ENCODE measurements at places on chromosomes 6 and 20.
A peak's percentile ranks its signal among the peaks of the same experiment; 100 is the strongest.

GRCh38 chr20:53561505-53561904 lies 32.1 kb downstream of the ZNF217 start:
- no peak for DNase-seq

DNA sequence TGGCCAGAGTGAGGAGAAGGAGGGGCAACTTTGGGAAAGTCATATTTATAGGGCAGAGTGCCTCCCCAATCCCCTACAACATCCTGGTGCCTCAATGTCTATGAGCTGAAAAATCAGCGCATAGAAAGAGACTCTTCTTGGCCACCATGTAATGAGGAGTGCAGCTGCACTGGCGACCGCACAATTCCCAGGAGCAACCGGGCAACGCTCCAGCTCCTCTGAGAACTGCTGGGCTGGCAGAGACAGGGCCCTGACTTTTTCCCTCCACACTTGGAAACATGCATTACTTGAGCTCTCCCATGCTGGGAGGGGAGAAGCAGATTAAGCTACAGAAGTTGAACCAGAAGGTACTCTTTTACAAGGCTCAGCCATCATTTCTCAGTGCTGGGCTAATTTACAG lies 31.4 kb upstream of the MARCKS start:
- DNase-seq: no peak

DNA sequence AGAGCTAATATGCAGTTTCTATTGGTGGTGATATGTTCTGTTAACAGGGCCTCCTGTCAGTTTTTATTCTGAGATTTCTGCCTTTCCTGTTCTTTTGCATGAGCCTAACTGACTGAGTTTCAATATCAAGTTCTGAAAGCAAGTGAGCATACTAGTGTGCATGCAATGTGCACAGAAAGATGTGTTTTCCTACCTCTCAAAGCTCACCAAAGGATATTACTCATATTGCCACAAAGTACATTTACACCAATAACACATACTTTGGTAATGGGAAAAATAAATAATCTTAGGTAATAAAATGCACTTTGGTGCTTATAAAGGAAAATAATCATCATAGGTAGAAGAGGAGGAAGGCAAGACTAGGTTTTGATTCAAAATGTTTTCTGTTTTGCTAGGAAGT lies 195.0 kb downstream of the KHDC1L start:
- no peak for DNase-seq

- no peak for DNase-seq
These were observed 674.5 kb downstream of the HDGFL1 start for GRCh38 chr6:23243854-23244253.

GRCh38 chr20:49475292-49476015 lies 7.0 kb downstream of the KCNB1 start:
- DNase-seq: no peak

DNA sequence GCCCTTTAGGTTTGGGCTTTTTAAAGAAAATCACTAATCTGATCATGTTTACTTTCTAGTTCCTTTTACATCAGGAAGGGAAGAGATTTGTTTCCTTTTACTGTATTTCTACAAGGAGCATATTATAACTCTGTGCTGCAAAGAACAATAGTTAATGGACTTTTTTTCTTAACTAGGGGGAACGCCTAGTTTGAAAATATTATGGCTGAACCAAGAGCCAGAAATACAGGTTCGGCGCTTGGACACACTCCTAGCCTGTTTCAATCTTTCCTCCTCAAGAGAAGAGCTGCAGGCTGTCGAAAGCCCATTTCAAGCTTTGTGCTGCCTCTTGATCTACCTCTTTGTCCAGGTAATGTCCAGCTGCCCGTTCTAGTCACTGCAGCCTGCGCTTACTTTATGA lies 41.4 kb downstream of the FAM120B start:
- DNase-seq: no peak

DNA sequence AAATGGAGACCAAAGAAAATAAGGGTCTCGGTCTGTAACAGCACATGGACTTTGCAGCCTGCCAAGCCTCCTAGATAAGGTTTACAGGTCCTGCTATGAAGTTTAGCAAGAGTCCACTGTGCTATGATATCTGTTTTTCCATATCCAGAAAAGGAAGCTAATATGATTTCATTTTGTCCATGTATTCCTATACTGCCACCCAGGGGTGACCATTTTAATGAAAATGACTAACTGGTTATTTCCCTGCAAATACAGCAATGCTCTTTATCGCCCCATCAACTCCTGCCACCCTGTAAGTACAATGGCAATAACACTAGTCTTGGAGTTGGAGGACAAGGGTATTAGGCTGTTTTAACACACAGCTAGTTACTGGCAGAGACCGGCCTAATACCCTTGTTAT lies 115.2 kb upstream of the GLP1R start:
- no peak for DNase-seq

DNA sequence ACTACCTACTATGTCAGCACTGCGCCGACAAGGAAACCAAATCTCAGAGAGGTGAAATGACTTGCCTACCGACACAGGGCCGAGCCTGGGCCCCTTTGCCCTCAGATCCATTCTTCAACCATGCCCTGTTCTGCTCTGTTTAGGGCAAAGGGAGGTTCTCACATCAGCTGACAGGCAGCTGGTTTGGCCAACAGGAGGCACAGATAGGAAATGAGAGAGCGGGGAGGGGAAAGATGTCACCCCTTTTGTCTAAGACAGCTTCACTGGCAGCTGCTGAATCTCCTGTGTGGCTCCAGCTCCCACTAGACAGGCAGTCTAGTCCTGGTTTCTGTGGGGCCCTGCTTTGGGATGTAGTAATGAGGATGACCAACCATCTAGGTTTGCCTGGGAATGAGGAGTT lies 158.7 kb downstream of the TMEM200A start:
- DNase-seq: no peak

DNA sequence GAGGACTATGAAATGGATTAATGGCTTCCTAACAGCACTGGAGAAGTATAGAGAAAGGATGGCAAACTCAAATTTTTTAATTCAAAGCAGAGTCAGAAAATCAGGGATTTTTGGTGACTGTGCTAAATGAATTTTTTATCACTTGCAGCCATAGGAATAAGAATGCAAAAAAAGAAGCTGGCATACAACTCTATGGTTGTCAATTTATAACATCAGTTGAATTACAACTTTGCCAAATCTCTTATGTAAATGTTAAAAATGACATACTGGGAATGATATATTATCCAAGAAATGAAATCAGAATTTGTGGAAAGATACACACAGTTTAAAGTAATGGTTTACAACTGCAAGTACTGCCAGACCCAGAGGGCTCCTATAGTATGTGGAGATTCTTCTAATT lies 106.5 kb downstream of the HTR1B start:
- no peak for DNase-seq

GRCh38 chr6:31979238-31979898 lies 2.5 kb upstream of the C4A start:
- DNase-seq: no peak

- DNase-seq: no peak
These were observed 220.4 kb downstream of the KHDC1L start for GRCh38 chr6:73004861-73005260.

DNA sequence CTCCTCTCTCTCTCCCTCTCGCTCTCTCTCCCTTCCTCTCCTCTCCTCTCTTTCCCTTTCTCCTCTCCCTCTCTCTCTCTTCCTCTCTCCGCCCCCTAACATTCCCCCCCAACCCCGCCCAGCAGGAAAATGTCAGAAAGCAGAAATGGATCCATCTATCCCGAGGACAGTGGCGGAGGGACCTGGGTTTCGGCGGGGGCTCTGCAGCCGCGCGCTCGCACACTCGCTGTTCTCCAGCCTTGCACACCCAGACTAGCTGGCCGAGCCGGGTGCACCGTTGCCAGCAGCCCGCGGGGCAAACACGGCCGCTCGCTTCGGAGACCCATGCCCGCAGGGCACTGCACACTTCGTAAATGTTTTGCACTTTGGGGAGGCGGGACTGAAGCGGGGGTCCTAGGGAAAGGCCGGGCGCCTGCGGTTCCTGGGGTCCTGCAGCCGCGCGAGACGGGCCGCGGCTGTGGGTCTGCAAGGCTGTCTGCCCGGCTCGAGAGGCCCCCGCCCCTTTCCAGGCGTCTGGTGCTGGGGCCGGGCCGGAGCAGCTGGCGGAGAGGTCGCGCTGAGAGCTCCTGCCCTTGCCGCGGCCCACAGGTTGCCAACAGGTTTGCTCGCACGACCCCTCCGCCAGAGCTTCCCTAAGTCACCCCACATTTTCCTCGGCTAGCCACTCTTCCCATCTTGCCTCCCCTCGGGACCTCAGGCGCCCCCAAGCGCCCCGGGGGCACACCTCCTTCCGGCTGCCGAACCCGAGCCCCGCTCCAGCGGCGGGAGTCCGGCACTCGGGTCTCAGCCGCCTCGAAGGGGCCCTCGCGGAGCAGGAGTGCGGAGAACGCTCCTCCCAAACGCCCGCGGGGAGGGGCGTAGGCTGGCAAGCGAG lies 818 bp upstream of the MDGA1 start:
- DNase-seq: peak; percentile 48

DNA sequence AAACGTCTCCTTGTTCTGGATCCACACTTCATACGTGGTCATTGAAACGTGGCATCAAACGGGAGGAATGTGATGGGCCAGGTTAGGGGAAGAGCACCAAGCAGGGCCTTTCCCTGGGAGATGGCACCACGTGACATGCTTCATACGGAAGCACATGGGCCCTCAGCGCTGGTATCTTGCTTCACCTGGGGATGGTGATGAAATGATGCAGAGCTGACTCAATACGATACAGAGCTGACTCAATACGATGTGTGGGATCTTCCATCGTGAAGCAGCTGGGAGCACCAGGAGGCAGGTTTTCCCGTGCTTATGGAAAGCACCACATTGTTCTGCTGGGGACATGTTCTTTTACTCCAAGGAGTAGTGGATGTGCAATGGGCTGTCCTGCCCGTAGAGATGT lies 22.5 kb upstream of the TAGAP start:
- no peak for DNase-seq

GRCh38 chr20:4511776-4512175 lies 209.9 kb upstream of the PRND start:
- DNase-seq: no peak

- DNase-seq: no peak
These were observed 276.4 kb downstream of the UTRN start for GRCh38 chr6:144561455-144562043.

GRCh38 chr20:46900826-46901225 lies 6.2 kb downstream of the EYA2 start:
- no peak for DNase-seq

DNA sequence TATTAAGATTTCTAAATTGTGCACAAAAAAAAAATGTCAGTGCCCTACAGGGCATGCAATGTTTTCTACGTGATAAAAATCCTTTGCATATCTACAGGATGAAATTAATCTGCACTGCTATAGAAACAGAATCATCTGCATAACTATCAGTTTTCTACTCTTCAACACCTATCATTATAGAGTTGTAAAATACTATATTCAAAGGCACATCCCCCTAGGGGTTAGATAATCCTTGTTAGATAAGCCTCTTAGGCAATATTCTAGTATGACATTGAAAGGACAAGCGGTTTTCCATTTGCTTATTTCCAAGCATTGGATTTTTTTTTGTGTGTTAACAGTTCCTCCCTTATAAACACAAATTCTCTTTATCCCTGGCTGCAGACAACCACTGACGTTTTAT lies 98.7 kb upstream of the LAMA2 start:
- no peak for DNase-seq

GRCh38 chr20:3674447-3674846 lies 7.4 kb downstream of the ADAM33 start:
- no peak for DNase-seq

DNA sequence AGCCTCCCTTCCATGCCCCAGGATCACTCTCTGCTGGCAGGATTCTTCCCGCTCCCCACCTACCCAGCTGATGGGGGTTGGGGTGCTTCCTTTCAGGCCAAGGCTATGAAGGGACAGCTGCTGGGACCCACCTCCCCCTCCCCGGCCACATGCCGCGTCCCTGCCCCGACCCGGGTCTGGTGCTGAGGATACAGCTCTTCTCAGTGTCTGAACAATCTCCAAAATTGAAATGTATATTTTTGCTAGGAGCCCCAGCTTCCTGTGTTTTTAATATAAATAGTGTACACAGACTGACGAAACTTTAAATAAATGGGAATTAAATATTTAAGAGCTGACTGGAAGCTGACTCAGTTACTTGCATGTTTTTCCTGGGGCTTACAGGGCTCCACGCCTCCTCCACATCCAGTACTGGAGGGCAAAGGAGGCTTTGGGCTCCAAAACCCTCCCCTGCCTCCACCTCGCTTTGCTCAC lies 24.3 kb upstream of the FANCE start:
- DNase-seq: peak; percentile 78

DNA sequence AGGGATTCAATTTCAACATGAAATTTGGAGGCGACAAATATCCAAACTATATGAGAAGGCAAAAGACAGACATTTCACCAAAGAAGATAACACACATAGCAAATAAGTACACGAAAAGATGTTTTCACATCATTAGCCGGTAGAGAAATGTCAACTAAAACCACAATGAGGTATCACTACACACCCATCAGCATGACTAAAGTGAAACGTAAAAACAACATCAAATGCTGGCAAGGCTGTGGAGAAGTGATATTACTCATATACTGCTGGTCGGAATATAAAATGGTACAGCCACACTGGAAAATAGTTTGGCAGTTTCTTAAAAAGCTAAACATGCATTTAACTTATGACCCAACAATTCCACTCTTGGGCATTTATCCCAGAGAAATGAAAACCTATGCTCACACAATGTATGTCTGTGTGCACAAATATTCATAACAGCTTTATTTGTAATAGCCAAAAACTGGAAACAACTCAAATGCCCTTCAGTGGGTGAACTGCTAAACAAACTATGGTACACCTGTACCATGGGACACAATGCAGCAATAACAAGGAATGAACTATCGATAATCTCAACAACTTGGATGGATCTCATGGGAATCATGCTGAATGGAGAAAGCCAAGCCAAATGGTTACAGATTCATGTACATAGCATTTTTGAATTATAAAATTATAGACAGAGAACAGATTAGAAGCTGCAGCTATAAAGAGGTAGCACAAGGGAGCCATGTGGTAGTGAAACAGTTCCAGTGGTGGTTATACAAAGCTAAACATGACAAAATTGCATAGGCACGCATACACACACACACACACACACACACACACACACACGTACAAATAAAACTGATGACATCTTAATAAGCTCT lies 8.6 kb downstream of the ADAT2 start:
- DNase-seq: no peak

- no peak for DNase-seq
These were observed 132.0 kb downstream of the PTPRK start for GRCh38 chr6:128388380-128388779.

GRCh38 chr6:163369141-163369540 lies 45.4 kb upstream of the QKI start:
- DNase-seq: no peak

All from NCI-H226 (cell line).